ENCODE measurements at places on chromosomes 2 and 18.

- no peak for DNase-seq
These were observed 61.7 kb upstream of the NCK2 start for GRCh38 chr2:105683011-105683492.

DNA sequence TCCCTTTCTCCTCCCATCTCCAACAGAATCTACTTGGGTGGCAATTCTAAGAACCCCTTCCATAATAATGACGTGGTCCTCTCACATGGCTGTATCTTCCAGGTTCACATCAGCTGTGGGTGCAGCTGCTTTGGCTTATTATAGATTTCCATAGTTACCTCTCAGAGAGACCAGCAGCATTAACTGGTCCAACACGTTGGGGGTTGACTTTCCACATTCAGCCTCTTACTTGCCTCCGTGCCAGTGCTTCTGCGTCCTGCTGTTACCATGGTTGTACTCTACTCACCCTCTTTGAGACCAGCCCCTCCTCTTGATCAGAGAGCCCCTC, 570.7 kb downstream of the PLCL1 start:
- no peak for DNase-seq

DNA sequence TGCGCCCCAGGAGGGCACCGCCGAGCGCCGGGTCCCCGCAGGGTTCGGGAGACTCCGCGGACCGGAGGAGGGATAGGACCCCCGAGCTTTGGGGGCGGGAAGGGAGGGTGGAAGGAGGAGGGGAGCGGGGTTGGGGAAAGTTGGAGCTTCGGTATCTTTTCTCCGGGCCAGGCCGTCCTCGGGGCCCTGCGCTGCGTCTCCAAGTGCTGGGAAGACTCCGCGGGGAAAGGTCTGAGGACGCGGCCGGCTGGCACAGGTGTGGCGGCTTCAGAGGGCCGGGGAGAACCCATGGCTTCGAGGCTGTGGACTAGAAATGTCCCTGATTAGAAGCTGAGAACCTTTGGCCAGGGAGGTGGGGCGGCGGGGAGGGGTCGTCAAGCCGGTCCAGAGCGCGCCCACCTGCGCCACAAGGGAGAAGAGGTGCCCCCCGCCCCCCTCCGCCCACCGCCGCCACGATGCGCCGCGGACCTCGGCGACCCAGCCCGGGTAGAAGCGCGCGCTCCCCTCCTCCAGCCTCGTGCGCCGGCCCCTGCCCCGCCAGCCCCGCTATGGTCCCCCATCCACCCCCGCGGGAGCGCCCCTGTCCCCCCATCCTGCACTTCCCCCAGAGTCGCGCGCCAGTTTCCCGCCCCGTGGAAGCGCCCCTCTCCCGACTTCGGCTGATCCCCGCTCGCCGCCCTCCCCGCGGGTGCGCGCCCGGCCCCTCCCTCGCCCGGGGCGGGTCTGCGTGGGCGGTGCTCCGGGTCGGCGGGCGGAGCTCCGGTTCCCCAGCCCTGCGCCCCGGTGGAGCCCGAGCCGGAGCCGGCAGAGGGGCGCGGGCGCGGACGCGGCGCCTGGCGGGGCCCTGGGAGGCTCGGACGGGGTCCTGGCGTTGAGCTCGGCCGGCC, at the start of gene SNTG2:
TSS of gene SNTG2 (plus strand) at position 770 of the 887 bp plus-strand sequence. CDS start 148 bp downstream, outside the sequence.
- no peak for DNase-seq

DNA sequence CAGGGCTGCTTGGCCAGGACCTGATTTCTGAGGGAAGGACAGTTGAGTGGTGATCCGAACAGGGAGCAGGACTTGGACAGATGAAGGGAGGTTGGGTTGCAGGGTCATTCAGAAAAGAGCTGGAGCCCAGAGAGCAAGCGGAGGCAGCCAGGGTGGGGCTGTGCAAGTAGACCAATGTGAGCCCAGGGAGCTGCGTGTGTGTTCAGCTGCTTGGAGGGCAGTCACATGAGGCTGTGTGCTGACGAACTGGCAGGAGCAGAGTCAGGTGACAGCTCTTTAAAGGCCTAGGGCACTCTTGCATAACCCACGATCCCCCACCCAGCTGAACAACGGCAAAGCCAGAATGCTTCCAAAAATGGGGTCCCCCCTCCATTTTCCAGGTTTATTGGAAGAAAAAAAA, 4.6 kb upstream of the MLPH start:
- peak; percentile 90 for DNase-seq

DNA sequence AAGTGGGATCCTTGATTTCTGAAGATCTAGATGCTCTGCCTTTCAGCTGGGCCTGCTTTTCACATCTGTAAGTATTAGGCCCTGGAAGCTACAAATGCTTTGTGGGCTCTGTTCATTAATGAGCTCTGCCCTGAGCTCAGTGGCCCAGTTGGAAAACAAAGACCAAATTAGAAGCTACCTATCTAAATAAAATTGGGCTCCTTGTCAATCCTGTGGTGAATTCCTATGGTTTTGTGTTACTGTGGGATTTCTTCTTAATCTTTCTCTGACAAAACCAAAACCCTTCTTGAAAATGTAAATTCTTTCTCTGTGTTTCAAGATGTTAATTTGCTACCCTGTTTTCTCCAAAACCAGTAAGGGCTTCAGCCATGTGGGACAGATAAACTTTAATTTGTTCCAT, 219.0 kb upstream of the HS6ST1 start:
- no peak for DNase-seq

- DNase-seq, result no peak
These were observed 7.0 kb upstream of the DYNAP start for GRCh38 chr18:54584065-54584464.

DNA sequence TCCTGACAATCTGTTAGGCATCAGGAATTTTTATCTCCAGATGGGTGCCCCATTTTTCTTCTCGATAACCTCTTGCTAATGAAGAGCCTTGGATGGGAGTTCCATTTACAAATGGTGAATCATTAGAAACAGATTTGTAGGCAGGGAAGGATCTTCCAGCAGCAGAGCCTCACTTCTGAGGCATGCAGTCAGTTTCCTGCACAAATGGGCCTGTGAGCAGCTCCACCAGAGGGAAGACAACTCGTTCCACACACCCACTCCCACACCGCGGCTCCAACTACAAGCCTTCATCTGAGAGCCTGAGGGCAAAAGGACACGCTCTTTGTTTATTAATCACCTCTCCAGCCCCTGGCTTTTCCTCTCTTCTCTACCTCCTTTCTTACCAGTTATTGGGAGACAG, 108.5 kb downstream of the CTAGE1 start:
- peak; percentile 82 for DNase-seq

GRCh38 chr2:197973772-197974171, 169.4 kb downstream of the PLCL1 start:
- DNase-seq, result no peak

DNA sequence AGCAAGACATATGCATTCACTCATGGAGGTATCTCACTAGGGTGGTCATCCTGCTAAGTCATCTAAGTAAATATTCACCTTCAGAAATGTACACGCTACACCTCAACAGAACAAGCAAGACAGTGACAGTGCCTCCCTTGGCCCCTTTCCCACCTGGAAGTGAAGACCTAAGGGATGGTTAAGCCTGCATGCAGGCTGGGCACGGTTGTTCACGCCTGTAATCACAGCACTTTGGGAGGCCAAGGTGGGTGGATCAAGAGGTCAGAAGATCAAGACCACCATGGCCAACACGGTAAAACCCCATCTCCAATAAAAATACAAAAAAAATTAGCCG, 4.4 kb downstream of the LIMS2 start:
- no peak for DNase-seq

- DNase-seq, result no peak
These were observed 244.3 kb downstream of the NRXN1 start for GRCh38 chr2:50787636-50788035.

DNA sequence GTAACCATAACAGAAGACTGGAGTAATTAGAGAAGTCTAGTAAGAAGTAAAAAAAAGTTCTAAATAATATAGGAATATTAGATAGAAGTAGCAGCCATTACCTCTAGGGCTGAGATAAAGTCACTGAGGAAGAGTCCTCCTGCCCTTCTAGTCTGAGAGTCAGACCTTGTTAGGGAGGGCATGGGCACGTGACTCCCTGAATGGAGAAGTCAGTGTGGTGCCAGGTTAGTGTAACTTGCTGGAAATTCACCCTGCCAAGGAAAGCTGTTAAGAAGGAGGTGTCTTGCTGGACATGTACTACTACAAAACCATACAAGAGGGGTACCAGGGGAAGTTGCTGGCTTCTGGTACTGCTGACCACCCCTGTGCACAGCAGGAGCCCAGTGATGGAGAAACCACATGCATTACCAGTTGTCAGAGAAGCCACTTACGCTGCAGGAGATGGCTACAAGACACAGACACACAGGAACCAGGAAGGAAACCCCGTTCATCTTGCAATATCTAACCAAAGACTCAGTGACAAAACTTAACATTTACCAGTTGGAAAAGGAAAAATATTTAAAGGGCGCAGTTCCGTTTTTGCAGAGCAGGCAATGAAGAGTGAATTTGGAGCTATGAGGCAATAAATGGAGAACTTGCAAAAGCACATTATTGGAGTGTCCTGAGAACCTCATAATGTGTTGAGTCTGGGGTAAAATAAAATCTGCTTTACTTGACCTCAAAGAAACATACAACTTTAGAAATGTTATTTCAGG, 77.2 kb upstream of the TLK1 start:
- no peak for DNase-seq

DNA sequence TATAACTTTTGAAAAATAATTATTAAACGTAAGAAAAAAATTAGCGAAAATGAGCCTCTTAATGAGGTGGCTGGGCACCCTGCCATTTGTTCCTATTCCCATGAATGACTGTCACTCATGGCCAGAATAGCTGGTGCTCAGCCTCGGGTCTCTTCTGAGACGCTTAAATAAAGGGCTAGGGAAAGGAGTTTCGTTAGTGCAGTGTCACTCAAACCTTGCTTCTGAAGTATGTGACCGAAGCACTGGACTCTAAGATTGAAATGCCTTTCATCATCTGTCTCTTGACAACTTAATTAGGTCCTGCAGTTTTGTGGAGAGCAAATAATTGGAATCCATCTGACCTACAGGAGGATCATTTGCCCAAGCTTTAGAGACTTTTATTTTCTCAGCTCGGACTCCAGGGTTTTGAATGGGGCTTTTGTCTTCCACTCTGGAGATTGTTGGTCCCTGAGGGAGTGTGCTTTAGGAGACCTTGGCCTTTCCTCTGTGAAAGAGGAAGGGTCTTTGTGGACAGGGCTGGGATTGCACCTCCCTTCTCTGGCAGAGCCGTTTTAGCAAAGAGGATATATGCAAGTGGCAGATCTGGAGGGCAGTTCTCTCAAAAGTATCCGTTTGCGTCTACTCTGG, 42.3 kb upstream of the FHOD3 start:
- no peak for DNase-seq

DNA sequence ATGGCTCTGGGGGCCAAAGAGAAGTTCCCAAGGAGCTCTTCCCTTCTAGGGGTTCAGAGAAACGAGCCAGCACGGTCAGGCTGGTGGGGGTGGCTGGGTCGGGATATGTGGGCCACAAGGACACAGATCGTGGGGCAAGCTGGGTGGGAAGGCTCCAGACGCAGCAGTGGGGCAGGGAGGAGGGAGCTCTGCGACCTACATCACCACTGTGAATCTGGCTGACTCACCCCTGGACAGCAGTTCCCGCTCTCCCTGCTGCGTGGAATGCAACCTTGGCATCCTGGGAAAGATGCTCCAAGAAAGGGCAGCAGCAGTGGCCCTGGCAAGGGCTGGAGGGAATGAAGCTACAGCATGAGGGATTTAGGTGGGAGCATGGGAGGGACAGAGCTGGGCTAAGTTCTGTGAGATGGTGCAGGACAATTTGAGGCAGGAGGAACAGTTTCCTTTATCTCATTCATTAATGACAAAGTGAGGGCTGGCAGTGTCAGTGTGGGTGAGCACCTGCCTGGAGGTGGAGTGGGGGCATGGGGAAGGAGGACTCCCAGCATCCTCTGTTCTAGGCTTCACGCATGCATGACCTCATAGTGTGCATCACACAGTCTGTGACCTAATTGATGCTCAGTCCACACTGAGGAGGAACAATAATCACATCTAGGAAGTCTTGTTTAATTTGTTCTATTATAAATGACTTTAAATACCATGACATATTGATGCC, 25.0 kb downstream of the CELF4 start:
- no peak for DNase-seq

- no peak for DNase-seq
These were observed 22.0 kb upstream of the ODC1 start for GRCh38 chr2:10469955-10470608.

DNA sequence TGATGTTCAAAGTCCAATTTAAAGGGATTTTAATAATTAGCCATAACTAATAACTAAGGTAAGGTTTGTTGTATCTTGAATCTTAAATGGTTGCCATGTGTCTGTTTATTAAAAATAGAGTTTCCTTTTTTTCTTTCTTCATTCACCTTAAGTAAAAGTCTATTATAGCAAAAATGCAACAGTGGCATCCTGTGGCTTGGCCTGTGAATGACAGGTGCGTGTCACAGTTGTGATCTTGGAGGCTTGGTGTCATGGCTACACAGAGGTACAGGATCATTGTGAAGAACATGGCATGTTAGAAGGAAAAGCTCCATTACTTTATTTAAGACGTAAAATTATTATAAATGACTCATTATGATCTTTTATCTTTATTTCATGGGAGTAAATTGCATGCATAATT, 246.1 kb downstream of the BCL2 start:
- no peak for DNase-seq

- DNase-seq, result no peak
These were observed 71.8 kb upstream of the HS6ST1 start for GRCh38 chr2:128390256-128390990.

- DNase-seq, result peak; percentile 43
These were observed at the start of gene SLC8A1 for GRCh38 chr2:40451918-40452605. Gene SLC8A1, minus strand, starts transcription at chr2:40452090.

- no peak for DNase-seq
These were observed 123.4 kb downstream of the ANKRD30BL start for GRCh38 chr2:132038179-132038882.

DNA sequence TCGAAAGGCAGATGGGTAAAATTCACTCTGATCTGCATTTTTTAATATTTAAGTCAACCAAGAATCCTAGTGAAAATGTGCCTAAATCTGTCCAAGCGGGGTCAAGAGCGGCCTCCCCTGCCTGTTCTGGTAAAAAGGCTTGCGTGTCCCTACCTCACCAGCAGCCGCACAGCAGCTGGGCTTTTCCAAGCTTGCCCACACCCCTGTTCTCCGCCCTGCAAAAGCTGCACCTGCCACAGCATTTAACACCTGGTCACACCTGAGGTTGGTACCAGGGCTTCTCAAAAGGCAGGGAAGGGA, 25.8 kb upstream of the TMEM182 start:
- peak; percentile 4 for DNase-seq

- no peak for DNase-seq
These were observed 43.9 kb downstream of the CLIP4 start for GRCh38 chr2:29159125-29159524.

GRCh38 chr2:85755122-85756027, 1.6 kb downstream of the ATOH8 start:
- peak; percentile 80 for DNase-seq
